ENCODE measurements at places on chromosomes 1 and 21.

DNA sequence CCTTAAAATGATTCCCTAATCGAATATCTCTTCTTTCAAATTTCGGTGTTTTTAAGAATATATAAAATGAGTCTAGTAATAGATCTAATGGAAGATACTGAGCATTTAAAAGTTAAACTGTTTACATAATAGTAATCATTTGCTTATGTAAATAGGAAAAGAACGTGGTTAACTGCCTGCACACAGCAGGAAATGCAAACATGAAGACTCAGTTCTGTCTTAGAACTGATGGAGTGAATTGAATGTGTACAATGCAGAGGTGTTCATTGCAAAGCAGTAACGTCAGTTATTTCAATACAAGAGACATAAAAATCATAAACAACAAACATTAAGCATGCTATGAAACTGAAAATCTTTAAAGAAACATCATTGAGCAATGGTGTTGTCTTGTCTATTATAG, 359.4 kb upstream of the ADAMTS5 start:
- DNase-seq = no peak

GRCh38 chr1:57316291-57316690, 107.6 kb downstream of the DAB1 start:
- no peak for DNase-seq

DNA sequence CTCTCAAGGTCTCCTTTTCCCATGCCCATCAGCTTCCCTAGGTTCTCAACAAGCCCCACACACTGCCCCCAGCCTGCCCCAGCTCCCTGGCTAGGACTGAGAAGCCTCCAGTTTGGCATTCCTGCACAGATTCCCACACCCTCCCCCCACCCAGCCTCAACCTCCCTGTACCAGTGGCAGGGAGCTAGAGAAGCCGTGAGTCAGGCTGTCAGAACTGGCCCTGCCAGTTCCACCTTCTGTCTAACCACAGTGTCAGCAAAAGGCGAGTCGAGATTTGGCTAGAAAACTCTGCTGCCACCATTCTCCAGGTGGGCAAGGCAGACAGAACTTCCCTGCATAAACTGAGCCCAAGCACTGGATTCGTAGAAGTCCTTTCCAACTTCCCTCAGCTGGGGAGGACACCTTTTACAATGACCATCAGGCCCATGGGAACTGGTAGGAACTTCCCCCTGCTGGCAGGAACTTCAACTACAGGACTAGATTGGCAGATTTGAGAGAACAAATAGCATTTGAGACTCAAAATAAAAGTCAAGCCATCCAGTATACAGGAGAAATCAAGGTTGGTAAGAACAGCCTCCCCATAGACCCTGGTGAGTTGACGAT, 31.0 kb downstream of the TNNT2 start:
- DNase-seq = peak; percentile 21

DNA sequence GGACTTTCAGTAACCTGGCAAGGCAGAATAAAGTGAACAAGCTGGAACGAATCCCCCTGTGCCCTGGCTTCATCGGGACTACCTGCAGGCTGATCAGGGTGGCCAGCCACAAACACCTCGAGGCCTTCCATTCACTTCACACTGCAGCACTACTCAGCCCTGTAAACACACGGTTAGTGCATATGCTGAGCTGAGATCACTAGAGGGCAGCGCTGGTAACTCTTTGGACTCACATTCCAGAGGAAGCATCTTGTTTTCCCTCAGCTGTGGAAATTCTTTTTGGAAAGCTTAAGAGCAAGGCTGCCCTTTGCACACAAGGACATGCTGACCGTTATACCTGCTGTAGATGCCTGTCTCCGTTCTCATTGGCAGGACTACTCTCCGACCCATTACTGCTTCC, 32.1 kb downstream of the PCSK9 start:
- peak; percentile 19 for DNase-seq

DNA sequence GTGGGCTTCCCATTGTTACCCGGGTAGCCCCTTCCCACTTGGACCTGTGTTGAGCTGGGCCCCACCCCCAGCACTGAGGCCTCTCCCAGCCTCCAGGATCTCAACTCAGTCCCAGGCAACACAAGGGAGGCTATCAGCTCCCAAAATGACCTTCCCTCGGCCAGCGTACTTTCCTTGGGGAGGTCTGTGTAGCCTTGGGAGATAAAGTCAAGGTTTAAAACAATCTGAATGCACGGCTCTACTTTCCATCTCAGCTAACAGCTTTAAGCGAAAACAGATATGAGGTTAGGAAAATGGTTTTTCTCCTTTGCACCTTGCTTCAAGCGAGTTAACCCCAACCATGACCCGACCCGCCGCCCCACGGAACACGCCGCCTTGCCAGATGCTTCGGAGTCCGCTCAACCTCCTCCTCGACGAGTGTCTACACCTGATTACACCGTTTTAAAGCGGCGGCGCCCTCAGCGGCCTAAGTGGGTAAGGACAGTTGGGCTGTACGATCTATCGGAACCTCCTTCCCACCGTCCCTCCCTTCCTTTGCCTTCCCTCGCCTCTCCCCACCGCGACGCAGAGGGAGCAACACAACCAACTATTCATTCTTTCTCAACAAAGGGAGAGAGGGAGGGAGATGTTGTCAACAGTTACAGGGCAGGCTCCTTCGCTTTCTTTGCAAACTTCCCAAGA, 1.1 kb downstream of the BCAR3 start:
- peak; percentile 68 for DNase-seq

GRCh38 chr1:15799004-15799867, 8.2 kb downstream of the UQCRHL start:
- DNase-seq = peak; percentile 59

DNA sequence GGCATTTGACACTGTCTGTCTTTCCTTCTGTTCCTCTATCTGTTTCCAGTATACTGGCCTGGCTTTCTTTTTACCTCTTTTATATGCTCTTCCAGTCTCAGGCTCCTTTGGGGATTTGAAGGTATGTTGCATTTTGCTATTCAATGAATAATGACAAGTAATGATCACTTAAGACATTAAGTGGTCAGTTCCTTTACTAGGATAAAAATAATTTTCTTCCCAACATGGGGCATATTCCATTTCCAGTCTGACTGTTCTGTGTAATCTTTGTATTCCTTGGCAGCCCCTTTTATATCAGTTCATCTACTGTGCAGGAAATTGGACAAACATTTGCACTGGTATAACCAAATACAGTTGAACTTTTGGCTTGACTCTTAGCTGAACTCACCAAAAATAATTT, 15.6 kb downstream of the METTL18 start:
- DNase-seq = no peak

GRCh38 chr1:68409426-68409825, 40.3 kb downstream of the RPE65 start:
- no peak for DNase-seq

DNA sequence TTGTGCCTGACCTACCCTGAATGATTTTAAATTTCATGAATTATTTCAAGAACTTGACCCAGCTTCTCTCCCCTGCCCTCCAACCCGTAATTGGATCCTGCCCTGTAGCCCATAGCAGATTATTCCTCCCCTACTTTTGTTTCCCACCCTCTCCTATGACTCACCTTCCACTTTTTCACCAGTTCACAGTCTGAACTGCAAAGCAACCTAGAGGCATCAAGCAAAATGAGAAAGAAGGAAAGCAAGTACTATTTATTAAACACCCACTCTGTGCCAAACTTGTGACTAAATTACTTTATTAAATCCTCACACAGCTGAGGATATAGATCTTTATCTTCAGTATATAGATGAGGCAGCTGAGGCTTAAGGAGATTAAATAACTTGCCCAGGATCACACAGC, 20.7 kb upstream of the IKBKE start:
- DNase-seq = no peak

DNA sequence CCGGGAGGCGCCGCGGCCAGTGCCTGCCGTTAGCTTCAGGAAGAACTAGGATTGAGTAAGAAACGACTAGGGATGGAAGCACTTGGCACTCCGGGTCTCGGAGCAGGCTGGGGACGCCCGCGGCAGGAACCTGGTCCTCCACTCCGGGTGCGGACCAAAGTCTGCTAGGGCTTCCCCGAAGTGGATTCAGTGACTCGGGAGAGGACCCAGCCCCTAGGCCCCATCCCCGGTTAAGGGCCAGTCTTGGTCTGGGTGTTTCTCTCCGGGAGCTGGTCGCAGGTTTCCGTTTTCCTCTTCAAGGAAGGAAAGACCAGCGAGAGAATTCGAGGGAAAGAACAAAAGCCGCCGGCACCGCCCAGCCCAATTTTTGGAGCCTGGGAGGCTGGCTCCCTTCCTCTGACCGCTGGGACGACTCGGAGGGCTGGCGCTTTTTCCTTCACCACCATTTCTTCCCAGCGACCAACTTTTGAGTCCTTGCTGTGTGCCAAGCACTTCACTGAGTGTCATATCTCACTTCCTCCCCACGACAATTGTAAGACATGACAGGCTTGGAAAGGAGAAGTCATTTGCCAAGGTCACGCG, 16.8 kb upstream of the STMN1 start:
- peak; percentile 29 for DNase-seq

- no peak for DNase-seq
Measured at GRCh38 chr1:156233426-156234127, 8.4 kb upstream of the BGLAP start.

DNA sequence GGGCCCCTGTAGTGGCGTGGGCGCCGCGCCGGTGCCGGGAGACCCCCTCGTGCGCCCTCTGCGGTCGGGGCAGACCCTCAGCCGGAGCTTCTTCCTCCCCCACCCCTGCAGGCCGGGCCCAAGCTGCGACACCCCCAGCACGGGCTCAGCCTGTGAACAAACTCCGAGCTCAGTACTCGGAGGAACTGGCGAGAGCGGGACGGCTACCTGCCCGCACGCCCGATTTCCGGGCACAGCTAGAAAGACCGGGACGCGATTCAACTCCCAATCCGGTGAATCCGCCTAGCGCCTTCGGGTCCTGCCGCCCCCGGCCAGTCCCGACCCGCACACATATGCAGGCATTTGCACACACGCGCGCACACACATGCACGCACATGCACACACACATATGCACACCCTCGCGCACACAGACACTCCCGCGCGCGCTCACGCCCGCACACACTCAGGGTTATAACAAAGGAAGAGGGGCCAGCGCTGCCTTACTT, 580 bp upstream of the BLACAT1 start:
- no peak for DNase-seq

DNA sequence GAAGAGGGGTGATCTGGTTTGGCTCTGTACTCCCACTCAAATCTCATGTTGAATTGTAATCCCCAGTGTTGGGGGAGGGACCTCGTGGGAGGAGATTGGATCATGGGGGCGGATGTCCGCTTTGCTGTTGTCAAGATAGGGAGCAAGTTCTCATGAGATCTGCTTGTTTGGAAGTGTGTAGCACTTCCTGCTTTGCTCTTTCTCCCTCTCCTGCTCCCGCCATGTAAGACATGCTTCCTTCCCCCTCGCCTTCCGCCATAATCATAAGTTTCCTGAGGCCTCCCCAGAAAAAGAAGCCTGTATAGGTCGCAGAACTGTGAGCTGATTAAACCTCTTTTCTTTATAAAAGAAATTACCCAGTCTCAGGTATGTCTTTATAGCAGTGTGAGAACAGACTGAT, 27.9 kb downstream of the MYOM3 start:
- DNase-seq = no peak

DNA sequence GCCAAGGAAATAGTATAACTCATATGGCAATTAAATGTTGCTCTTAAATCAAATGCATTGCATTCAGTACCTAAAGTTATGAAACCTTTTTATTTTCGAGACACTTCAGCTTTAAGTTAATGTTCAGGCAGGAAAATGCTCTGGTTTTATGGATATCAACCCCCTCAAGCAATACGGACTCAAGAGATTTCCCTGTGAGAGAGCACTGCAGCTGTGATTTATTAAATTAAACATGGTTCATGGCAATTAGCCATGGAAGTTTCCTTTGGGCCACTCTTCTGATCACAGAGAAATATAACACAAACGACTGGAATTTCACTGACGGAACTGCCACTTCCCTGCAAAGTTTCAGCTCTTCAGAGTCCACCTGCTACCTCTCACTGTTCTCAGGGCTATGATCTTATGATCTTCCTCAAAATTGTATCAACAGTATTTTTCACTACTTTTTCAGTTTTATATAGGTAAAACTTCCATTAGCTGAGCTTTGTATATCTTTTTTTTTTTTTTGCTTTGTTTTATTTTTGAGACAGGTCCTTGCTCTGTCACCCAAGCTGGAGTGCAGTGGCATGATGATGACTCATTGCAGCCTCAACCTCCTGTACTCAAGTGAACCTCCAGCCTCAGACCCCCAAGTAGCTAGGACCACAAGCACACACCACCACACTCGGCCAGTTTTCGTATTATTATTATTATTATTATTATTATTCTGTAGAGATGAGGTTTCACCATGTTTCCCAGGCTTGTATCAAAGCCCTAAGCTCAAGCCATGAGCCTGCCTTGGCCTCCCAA, 923.1 kb upstream of the TMPRSS15 start:
- no peak for DNase-seq

- DNase-seq = no peak
Measured at GRCh38 chr1:192767798-192768197, 41.0 kb upstream of the RGS2 start.

GRCh38 chr1:67459068-67459467, 28.9 kb upstream of the SERBP1 start:
- peak; percentile 16 for DNase-seq

DNA sequence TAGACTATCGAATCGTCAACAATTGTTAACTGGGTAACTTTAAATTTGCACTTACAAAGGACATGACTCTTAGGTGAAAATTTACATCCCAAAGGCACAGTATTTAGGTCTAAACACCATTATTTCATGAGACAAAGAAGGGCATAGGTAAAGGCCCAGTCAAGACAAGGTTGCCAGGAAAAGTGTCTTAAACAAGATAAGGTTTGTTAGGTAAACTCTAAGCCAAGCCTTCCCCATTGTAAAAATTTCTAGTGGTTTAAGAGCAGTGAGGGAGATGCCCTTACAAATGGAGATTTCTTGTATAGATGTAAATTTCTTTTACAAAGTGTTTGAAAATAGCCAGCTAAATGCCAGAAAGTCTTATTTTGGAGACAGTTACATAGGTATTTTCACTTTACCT, 36.9 kb upstream of the FNBP1L start:
- no peak for DNase-seq

- DNase-seq = no peak
Measured at GRCh38 chr1:65558215-65558614, 137.7 kb downstream of the LEPR start.

DNA sequence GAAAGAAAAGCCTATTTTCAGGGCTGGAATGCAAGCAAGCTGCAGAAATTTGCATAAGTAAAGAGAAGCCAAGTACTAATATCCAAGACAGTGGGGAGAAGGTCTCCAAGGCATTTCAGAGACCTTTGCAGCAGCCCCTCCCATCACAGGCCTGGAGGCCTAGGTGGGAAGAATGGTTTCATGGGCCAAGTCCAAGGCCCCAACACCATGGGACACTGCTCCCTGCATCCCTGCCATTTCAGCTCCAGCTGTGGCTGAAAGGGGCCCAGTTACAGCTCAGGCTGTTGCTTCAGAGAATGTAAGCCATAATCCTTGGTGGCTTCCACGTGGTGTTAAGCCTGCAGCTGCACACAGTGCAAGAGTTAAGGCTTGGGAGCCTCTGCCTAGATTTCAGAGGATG, 16.9 kb upstream of the COL6A1 start:
- no peak for DNase-seq

Measured in activated CD8-positive, alpha-beta T cell treated with anti-CD3 and anti-CD28 coated beads for 36 hours (primary cell).